ENCODE measurements at places on chromosomes 12 and 14. TPM values are rescaled to one million over a fixed set of nuclear protein-coding genes. Genes with fewer than 3 reads are reported as not detected.

GRCh38 chr12:89951050-89951693 is 242.5 kb upstream of the ATP2B1 start:
- H3K27me3 ChIP-seq, result no peaks in the 10 kb centered on the region
- H3K36me3 ChIP-seq, result no peaks in the 10 kb centered on the region
- peaks cover 19% of the 10 kb centered on the region for H3K4me1 ChIP-seq
- no peak overlapping the region for H3K27ac ChIP-seq
- DNase-seq, result no peak
- H3K4me3 ChIP-seq, result no peak overlapping the region

Gene RAB15
- 15.5 TPM for total RNA-seq

Gene SCN8A
- 0.77 TPM for total RNA-seq

GRCh38 chr12:52356031-52356761 is 11.1 kb downstream of the KRT85 start:
- H3K4me1 ChIP-seq, result no peaks in the 10 kb centered on the region
- H3K27ac ChIP-seq, result no peak overlapping the region
- H3K36me3 ChIP-seq, result no peaks in the 10 kb centered on the region

DNA sequence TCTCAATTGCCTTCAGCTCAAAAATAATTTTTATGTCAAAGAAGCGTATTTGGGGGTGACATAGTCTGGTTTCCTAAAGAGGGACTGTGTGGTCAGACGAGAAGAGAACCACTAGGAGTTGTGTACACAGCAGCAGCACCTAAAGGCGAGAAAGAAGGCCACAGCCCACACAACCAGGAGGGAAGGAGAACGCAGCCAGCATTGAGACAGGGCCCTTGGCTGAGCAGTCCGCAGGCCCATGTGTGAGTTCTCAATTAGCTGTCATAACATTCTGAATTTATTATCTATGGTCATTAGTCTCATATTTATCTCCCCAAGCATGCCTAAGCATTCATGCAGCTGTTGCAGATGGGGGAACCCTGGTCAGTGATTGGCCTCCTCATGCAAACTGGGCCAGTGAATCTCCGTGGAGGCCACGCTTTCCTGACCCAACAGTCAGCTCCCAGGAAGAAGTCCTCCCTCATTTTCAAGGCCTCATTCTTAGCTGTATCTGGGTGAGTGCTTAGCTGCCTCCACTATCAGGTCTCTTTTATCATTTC is 81.2 kb upstream of the ATF7IP start:
- peak; percentile 95 for DNase-seq
- no peaks in the 10 kb centered on the region for H3K36me3 ChIP-seq
- H3K27me3 ChIP-seq, result no peaks in the 10 kb centered on the region

DNA sequence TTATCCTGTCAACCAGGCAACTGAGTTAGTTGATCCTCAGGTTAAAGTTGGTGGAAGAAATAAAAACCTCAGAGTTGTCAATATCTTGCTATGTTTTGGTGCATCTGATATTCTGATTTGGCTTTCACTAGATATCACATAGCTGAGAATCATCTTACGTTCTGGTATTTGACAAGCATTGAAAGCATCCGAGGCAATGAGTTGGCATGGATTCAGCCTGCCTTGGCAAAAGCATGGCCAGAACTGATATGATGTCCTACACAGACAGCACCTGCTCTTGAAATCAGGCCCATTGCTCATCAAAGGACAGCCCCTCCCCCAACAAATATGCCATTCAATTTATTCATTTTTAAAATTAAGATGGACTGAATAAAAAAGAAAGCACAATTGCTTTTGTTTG is 320.7 kb upstream of the ATP2B1 start:
- peaks cover 11% of the 10 kb centered on the region for H3K4me1 ChIP-seq
- no peak for DNase-seq
- no peaks in the 10 kb centered on the region for H3K36me3 ChIP-seq
- no peak overlapping the region for H3K27ac ChIP-seq

GRCh38 chr14:94660306-94660946 is 48.2 kb downstream of the SERPINA3 start:
- H3K27ac ChIP-seq, result no peak overlapping the region
- no peaks in the 10 kb centered on the region for H3K4me1 ChIP-seq
- no peaks in the 10 kb centered on the region for H3K36me3 ChIP-seq
- DNase-seq, result no peak
- no peak overlapping the region for H3K4me3 ChIP-seq

GRCh38 chr12:108635997-108636808 is 2.5 kb upstream of the SELPLG start:
- H3K4me3 ChIP-seq, result no peak overlapping the region
- peaks cover 27% of the 10 kb centered on the region for H3K4me1 ChIP-seq
- H3K36me3 ChIP-seq, result no peaks in the 10 kb centered on the region

Gene GLI1
- 2.4 TPM for total RNA-seq

Gene LRCOL1
- total RNA-seq, result 1.8 TPM

- DNase-seq, result peak; percentile 69
- no peak overlapping the region for H3K27ac ChIP-seq
- no peaks in the 10 kb centered on the region for H3K27me3 ChIP-seq
- H3K4me1 ChIP-seq, result no peaks in the 10 kb centered on the region
- no peak overlapping the region for H3K4me3 ChIP-seq
Measured at GRCh38 chr14:98819132-98819866, 452.7 kb downstream of the BCL11B start.

DNA sequence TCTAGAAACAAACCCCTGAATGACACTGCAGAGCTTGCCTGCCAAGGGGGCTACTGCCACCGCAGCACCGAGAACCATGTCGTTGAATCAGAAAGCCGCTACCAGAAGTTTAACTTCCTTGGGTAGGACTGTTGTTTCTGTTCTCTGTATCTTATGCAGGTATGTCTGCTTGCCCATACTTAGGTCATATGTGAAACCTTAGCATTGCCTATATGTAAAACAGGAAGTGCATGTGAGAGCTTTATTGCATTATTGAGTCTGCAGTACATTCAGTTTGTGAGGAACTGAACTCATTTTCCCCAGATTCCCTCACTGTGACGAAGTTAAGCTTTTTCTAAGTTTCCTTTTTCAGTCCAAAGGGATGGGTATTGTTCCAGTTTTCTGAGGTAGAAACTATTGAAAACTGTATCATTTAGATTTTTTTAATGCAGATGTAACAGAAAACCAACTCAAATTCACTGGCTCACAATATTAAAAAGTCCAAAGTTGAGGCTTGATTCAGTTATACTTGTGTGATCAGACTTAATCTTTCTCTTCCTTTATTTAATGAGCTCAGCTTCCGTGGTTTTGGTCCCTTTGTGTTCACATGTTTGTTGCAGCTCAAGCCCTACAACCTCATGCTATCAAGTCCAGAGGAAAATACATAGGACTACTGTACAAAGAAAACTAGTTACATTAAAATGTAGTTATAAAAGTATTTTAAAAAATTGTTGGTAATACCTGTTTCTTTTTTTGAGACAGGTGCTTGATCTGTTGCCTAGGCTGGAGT is 6.9 kb downstream of the FBXO34 start:
- H3K27ac ChIP-seq, result no peak overlapping the region
- H3K27me3 ChIP-seq, result no peaks in the 10 kb centered on the region
- no peak for DNase-seq

DNA sequence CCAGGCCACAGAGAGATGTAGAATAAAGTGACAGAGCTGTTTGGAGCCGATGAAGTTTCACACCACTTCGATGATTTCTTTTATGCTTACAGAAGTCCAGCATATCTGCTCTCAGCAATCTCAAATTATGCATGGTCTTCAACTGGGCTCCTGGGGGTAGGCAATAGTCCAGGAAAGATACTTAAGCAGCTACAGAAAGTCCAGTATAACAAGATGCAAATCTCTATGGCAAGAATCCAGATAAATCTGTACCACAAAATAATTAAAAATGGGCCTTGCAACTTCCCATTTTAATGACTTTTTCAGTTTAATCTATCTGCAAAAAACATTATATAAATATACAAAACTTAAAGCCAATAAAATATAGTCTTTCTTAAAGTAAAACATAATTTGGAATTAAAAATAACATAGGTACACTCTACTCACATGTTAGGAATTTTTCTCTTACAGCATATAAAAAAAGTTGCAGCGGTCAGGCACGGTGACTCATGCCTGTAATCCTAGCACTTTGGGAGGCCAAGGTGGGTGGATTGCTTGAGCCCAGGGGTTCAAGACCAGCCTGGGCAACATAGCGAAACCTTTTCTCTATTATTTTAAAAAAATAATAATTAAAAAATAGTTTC is 20.5 kb upstream of the RAD51AP1 start:
- H3K36me3 ChIP-seq, result peaks cover 9% of the 10 kb centered on the region
- no peak overlapping the region for H3K4me3 ChIP-seq
- no peak overlapping the region for H3K27ac ChIP-seq
- H3K4me1 ChIP-seq, result no peaks in the 10 kb centered on the region
- DNase-seq, result no peak
- H3K27me3 ChIP-seq, result no peaks in the 10 kb centered on the region

Gene CABP1
- total RNA-seq, result 0.63 TPM

GRCh38 chr12:70246580-70246979 is 3.3 kb downstream of the CNOT2 start:
- DNase-seq, result no peak
- H3K4me1 ChIP-seq, result peaks cover 3% of the 10 kb centered on the region
- H3K27me3 ChIP-seq, result no peaks in the 10 kb centered on the region
- H3K27ac ChIP-seq, result no peak overlapping the region
- H3K4me3 ChIP-seq, result no peak overlapping the region
- no peaks in the 10 kb centered on the region for H3K36me3 ChIP-seq

DNA sequence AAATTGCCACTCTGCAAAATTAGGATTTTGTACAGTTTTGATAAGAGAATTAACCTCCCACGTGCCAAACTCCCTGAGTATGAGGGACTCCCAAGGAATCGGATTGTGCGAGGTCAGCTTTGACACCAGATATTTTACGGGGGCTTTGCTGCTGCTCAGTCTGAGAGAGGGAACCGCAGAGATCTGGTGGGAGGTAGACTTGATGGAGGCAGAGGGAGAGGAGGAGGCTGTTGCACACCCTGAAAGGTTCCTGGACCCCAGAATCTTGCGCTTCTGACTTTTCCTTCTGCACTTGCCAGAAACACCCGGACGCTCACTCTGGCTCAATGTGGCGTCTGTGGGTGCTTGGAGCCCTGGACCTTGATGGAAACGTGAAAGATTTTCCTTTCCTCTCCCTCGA is 83.9 kb downstream of the PAPOLA start:
- peaks cover 20% of the 10 kb centered on the region for H3K4me1 ChIP-seq
- no peak for DNase-seq
- H3K36me3 ChIP-seq, result no peaks in the 10 kb centered on the region
- H3K27me3 ChIP-seq, result no peaks in the 10 kb centered on the region
- H3K4me3 ChIP-seq, result no peak overlapping the region

GRCh38 chr12:107668320-107669098 is 17.1 kb upstream of the PWP1 start:
- no peak overlapping the region for H3K4me3 ChIP-seq
- DNase-seq, result no peak
- H3K27ac ChIP-seq, result no peak overlapping the region
- H3K4me1 ChIP-seq, result no peaks in the 10 kb centered on the region

All from lung (tissue), 17 donors.